CD4-positive, alpha-beta T cell treated with Interleukin-6 at 100 ng/mL for 8 hours (primary cell): ENCODE measurements at places on chromosomes 5 and 9.

DNA sequence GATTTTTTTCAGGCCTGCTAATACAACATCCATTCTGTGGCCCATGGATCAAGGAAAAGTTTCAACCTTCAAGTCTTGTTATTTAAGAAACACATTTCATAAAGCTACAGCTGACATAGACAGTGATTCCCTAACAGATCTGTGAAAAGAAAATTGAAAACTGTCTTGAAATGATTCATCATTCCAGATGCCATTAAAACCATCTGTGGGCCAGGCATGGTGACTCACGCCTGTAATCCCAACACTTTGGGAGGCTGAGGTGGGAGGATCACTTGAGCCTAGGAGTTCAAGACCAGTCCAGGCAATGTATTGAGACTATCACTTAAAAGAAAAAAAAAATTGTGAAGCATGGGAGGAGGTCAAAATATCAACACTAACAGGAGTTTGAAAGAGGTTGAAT lies 6.0 kb downstream of the RAPGEF6 start:
- DNase-seq, result no peak

DNA sequence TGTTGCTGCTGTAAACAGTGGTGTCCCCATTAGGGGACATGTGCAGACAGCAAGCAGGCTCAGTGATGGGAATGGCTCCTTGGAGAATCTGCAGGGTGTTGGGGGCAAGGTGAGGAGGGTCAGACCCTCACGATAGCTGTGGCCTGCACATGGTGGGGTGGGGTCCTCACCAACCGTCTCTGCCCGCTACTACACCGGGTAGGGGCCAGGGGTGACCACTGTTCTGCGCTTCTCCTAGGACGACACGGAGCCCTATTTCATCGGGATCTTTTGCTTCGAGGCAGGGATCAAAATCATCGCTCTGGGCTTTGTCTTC lies 4.9 kb downstream of the CACNA1B start:
- no peak for DNase-seq

GRCh38 chr5:38420691-38421390 lies 135.6 kb downstream of the LIFR start:
- DNase-seq, result no peak

DNA sequence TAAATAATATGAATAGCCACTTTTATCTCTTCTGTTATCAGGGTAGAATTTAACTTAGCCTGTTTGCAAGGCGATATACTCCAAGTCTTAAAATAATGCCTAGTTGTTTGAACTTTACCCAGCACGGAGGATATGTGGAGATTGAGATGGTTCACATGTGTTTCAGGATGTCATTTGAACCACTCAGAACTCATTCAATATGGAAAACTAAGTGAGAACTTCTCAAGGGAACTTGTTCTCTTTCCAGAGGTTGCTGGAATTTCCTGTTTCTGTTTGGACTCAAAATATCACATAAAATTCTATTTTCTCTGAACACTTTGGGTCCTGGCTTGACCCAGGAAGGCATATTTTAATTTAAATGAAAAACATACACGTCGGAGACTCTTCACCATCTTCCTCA lies 139.1 kb upstream of the MYO10 start:
- DNase-seq, result no peak

DNA sequence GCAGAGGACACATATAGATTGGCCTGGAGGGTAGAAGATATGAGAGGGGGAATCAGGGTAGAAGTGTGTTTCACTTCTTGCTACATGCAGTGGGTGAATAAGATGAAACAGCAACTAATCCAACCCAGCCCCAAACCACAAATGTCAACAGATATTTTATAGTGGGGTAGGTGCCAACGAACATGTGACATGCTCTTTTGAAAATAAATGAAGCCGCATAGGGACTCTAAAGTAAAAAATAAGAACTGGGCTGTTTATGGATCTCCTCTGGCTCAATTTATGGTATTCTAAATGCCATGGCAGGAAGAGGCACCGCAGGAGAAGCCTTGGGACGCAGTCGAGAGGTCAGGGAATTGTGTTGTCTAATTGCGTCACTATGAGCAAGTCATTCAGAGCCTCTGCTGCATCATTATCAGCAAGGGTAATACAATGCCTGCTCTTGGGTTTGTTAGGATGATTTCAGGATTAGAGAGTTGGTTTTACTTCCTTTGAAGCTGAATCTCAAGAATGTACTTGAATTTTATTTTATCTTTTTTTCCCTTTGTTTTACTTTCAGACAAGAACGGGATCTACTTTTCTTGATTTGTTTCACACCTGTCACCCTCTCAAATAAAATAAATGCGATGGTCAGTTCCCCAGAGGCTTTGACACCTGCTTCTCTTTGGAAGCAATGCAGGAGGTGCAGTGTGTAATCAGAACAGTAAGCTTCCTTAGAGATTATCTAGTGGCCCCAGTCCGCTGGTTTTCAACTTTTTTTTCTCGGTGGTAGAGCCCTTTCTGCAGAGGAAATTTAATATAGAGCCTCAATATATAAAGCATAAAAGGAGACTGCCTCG lies 375.6 kb upstream of the CLINT1 start:
- no peak for DNase-seq

- DNase-seq, result no peak
Measured at GRCh38 chr5:174837919-174838902, 113.8 kb downstream of the MSX2 start.

- DNase-seq, result peak; percentile 72
Measured at GRCh38 chr5:179793468-179794139, at the start of gene LTC4S. LTC4S (plus strand) TSS chr5:179793986; CDS start chr5:179794081, 95 bp downstream.

GRCh38 chr5:9617739-9618504 lies 12.2 kb downstream of the TAS2R1 start:
- no peak for DNase-seq

- DNase-seq, result no peak
Measured at GRCh38 chr9:69918322-69918721, 97.7 kb downstream of the CFAP95 start.

GRCh38 chr9:27549196-27549755 lies 19.7 kb upstream of the MOB3B start:
- no peak for DNase-seq

DNA sequence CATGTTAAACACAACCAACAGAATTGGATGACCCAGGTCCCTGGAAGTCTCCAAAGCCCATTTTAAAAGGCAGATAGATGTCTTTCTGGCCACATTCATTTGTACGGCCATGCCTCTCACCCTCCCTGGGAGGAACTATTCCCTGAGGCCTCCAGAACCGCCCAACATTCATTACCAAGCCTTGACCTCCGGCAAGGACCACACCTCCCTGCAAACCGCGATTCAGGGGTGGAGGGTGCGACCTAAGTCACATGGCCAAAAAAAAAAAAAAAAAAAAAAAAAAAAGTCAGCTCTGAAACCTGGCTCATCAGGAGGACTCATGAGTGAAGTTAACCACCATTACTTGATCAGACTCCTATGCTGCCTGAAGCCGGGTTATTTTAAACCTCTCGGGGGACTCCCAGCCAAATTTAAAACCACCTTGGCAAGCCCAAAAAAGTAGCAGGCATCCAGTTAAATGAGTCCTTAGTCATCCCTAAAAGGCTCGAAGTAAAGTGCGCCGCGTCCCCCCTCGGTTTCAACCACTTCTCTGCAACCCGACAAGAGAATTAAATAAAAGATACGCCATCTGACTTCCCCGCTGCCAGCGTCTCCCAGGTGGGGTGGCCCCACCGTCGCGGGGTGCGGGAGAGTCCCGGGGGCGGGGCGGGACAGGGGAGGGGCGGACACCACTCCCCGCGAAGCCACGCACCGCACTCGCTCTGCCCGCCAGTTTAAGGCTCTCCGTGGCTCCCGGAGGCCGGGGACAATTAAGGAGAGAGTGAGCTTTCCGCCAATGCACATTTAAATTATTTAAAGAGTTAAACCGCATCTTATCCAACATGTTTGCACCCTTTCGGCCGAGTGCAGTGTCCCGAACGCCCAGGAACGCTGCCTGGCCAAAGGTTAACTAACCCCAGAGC lies 2.3 kb downstream of the KLF9 start:
- peak; percentile 57 for DNase-seq

- no peak for DNase-seq
Measured at GRCh38 chr5:57184322-57184721, 10.5 kb downstream of the GPBP1 start.

DNA sequence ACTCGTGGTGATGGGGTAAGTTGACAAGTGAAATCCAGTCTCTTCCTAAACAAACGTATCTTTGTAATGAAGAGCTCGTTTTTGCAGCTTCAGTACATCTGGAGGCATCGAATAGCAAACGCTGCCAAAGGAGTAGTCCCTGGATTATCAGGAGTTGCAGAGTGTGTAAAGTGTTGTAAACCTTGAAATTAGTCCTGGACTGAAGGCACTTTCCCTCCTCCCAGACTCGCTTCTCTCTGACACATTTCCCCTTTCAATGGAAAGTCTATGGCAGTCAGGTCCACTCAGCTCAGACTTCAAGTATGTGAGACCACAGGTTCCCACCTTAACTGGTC lies 1.5 kb upstream of the PBX3 start:
- DNase-seq, result no peak

GRCh38 chr9:124721109-124721906 lies 49.8 kb downstream of the NR6A1 start:
- DNase-seq, result no peak

DNA sequence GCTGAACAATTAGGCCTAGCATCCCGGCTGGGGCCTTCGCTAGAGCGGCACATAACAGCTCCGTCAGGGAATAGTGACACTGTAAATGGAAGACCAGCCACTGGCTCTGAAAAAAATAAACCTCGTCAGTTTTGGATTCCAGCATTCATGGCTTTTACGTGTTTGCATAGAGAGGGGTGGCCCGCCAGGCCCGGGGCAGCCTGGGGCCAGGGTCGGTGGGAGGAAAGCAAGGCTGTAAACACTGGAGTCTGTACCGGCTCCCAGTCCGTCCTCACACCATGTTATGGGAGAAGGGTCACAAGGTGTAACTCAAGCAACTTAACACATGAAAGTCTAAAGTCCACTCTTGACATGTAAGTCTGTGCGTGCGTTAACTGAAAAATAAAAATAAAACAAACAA lies 11.2 kb downstream of the CCNI2 start:
- DNase-seq, result no peak

- no peak for DNase-seq
Measured at GRCh38 chr9:103169798-103170197, 174.7 kb downstream of the CYLC2 start.

- DNase-seq, result peak; percentile 1
Measured at GRCh38 chr9:71249729-71250317, 128.4 kb upstream of the TRPM3 start.

GRCh38 chr9:114116126-114116747 lies 17.1 kb upstream of the KIF12 start:
- DNase-seq, result no peak

GRCh38 chr9:92100237-92100911 lies 14.8 kb downstream of the SPTLC1 start:
- DNase-seq, result no peak

DNA sequence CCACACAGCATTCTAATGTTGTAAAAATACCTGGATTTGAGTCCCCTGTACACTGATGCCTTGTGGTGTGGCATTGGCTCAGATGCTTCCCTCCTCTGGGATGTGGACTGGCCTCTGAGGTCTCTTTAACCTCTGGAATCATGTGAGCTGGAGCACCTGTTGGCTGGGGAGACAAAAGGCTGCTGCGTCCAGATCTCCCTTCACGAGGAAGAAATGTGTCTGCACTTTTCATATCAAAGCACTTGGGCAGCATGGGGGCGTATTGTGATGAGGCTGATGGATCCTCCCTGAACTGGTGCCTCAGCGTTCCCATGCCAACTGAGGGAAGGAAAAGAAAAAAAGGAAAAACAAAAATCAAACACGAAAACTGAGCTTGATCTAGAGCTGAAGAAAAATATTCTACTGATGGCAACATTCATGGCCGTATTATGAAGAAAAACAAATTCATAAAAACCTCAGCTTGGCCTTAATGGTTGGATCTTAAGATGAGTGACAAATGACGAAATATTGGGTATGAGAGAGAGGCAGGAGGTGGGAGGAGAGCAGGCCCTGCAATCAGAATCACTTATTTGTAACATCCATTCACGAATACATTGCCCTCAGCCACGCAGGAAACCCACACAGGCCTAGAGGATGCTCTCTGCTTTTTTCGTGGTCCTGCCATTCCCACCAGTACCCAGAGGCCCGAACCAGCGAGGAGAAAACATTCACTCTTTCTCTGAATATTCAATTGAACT lies 26.2 kb downstream of the GRIA1 start:
- DNase-seq, result no peak

DNA sequence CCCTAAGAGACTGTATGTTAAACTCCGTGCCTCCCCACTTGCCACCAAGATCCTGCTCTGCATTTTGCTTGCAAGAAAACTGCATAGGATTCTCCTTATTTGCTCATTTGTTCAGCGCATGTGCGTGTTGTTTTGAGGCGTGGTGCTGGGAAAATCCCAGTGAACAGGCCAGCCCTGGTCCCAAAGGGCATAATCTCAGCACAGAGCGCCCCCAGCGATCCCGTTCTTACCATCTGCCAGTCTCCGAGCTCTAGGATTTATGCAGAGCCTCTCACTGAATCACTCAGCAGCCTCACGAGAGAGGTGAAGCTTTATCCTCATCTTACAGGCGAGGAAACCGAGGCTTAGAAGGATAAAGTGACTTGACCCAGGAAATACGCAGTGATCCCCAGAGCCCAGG lies 11.5 kb downstream of the PRRX2 start:
- no peak for DNase-seq

DNA sequence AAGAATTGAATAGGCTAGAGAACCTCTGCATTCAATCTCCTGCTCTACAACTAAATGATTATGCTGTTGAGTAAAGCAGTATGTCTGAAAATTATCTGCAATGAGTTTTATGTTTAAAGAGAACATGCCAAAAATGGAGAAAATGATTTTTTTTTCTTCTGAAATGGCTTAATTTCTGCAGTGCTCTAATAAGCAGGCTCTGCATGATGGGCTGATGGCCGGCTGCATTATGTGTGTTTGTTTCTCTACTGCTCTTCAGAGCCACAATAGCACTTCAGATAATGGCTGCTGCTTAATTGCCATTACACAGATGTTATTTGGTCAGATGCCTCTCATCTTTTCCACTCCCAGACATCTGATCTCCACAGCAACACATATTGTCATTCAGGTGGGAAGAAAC lies 286.4 kb upstream of the DMAC1 start:
- DNase-seq, result no peak

GRCh38 chr5:169942181-169942580 lies 38.1 kb downstream of the INSYN2B start:
- no peak for DNase-seq

GRCh38 chr5:115751176-115751575 lies 65.3 kb downstream of the CDO1 start:
- no peak for DNase-seq

GRCh38 chr5:115271295-115272050 lies 8.8 kb upstream of the PGGT1B start:
- DNase-seq, result no peak

GRCh38 chr9:115126404-115126803 lies 8.4 kb upstream of the TNC start:
- DNase-seq, result no peak
